Melanocyte of skin (primary cell): ENCODE measurements at places on chromosomes 12 and 14. TPM values are rescaled to one million over a fixed set of nuclear protein-coding genes. Genes with fewer than 3 reads are reported as not detected.

Gene WSCD2
- total RNA-seq: under 0.01 TPM in 1 of 2 replicates, not detected in the other

Gene CALCOCO1
- 49.6 and 52.3 TPM in 2 replicates for total RNA-seq

Gene RERGL
- total RNA-seq: not detected in 2 replicates

Gene PTPN6
- total RNA-seq: not detected in 2 replicates

Gene TMEM63C
- total RNA-seq: under 0.01 TPM in 2 replicates

Gene AMDHD1
- 0.33 and 1.1 TPM in 2 replicates for total RNA-seq

Gene KERA
- not detected in 2 replicates for total RNA-seq

Gene RAD9B
- 0.31 and 1.00 TPM in 2 replicates for total RNA-seq
